ENCODE measurements at places on chromosomes 5 and 9.

DNA sequence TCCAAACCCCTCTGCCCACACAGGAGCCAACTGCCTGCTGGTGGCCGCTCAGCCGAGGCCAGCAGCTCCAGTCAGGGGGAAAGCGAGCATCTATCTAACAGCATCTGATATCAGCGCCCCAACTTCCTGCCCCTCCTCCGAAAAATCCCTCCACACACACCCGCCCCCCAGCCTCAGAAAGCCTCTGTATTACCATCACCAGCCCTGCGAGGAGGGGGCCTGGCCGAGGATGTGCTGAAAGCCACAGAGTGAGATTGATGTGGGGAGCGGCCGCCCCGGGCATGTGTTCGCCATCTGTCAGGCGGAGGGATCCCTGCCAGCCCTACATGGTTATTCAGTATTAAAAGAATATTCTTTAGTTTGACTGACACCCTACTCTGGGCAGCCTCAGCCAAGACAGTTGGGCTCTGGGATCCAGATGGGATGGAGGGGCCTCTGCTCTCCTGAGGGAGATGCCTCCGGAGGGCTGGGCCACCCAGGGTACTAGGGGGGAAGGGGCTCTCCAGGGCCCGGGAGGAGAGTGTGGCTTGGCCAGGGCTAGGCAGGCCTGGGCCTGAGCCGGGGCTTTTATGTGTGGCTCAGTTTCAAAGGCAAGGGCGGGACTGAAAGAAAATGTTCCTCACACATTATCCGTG, 98.0 kb downstream of the HSD17B3 start:
- DNase-seq: no peak

GRCh38 chr5:52807723-52808122, 20.0 kb downstream of the ITGA1 start:
- no peak for DNase-seq

- DNase-seq: no peak
Observed at GRCh38 chr5:114471529-114471928, 109.7 kb downstream of the KCNN2 start.

DNA sequence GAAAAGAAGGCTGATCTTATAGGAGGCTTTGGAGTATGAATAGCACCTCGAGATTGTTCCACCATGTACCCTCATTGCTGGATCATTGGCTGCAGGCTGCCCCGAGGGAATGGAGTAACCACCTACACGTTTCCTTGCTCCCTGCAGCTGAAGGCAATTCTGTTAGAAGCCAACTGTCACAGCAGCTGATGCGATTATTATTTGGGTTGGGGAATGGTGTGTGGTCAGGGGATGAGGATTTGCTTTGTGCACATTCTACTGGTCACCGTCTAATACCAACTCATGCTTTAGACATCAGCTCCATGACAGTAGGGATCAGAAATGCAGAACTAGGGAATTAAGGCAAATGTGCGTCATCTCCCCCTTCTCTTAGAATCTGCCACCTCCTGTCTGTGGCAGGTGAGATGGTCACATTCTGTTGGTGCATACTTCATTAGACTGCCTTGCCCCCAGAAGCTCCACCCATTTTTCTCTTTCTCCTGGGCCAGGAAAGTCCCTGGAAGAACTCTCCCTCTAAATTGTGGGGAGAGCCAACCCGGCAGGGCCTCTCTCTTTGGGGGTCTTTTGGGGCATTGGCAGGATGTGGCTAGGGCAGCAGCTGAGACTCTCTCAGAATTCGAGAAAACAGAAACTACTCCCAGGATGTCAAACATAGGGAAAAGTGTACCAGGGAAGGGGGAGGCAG, 32.8 kb downstream of the NEUROG1 start:
- no peak for DNase-seq

DNA sequence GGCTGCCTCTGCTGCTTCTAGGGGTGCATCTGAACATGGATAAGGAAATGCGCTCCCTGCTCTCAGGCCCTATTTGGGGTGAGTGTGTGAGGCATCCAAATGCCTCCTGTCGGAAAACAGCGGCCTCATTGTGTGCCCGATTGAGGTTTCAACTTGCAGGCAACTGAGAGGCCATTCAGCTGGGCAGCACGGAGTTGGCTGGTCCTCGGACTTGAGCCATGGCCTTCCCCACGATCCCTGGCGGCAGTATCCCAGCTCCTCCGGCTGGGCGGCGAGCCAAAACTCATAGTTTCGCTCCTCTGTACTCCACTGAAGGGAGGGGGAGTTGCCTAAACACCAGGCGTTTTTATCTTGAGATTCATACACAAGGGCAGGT, 597.3 kb upstream of the SGCD start:
- no peak for DNase-seq

DNA sequence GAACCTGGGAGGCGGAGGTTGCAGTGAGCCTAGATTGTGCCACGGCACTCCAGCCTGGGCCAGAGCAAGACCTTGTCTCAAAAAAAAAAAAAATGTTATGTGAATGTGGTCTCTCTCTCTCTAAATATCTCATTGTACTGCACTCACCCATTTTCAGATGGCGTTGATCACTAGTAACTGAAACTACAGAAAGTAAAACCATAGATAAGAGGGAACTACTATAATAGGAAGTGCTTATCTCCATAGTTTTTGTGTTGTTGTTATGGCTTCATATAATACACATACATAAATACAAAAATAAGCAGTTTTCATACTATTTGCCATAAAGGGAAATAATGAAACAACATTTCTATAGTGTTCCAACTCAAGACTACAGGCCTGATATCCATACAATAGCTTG, 9.1 kb downstream of the IL31RA start:
- DNase-seq: no peak

DNA sequence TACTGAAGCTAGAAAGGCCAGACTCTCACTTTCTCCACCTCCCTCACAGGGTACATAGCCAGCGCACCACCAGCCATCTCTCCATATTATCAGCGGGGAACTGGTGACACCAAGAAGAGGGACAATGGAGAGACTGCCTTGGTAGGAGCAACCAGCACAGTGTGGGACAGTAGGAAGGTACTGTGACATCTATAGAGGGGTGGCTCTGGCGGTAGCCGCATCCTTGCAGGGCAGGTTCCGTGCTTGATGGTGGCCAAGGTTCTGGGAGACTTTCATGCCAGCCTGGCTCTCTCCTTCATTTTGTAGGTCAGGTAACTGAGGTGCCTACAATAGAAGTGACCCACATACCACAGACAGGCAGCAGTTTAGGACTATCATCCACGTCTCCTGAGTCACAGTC, 65.5 kb upstream of the SMIM23 start:
- no peak for DNase-seq

DNA sequence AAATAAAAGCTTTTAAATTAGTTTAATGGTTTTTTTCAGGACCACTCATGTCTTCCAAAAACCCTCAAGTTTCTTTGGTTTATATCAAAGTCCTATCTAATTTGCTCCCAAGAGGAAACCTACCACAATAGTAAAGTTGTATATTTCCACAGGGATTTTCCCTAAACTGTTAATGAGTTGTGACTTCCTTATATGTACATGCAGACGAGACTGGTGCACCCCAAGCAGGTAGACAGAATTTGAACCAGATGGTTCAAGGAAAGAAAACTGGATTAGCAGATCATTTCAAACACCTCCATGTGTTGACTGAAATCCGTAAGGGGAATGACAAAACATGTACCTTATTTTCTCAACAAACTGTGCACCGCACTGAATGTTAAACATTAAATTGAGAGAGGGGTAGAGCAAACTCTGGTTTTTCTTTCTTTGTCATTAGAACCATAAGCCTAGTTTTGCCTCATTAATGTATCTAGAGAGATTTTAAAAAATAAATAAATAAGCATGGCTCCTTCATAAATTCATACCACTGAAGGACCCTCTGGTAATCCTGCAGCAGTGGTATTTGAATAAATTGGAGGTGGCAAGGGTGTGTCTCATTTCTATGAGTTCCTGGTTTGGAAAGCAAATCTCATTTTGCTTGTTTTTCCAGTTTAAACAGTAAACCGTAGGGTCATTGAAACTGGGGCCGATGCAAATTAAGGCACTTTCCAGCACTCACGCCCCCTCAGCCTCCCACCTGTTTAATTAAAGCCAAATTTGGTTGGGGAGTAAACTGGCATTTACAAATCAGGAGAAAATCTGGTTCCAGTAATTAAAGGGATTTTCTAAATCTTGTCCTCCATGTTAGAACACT, 51.1 kb downstream of the ENC1 start:
- DNase-seq: no peak

- DNase-seq: no peak
Observed at GRCh38 chr5:108311682-108312081, 70.2 kb downstream of the FBXL17 start.

DNA sequence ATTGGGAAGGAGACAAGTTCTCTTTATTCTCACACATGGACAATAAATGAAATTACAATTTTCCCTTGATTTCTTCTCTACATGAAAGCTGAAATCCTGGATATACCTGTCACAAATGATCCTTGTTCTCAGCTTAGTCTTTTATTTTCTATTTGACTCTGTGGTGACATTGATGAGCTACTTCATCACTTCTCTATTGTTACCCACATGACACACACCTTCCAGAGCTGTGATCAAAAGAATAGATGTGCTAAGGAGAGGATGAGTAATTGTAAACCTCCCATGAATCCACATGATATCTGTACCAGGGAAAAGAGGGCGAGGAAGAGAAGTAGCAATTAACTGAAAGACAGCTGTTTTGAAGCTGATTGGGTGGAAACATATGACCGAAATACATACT, 102.0 kb downstream of the CAVIN4 start:
- no peak for DNase-seq

DNA sequence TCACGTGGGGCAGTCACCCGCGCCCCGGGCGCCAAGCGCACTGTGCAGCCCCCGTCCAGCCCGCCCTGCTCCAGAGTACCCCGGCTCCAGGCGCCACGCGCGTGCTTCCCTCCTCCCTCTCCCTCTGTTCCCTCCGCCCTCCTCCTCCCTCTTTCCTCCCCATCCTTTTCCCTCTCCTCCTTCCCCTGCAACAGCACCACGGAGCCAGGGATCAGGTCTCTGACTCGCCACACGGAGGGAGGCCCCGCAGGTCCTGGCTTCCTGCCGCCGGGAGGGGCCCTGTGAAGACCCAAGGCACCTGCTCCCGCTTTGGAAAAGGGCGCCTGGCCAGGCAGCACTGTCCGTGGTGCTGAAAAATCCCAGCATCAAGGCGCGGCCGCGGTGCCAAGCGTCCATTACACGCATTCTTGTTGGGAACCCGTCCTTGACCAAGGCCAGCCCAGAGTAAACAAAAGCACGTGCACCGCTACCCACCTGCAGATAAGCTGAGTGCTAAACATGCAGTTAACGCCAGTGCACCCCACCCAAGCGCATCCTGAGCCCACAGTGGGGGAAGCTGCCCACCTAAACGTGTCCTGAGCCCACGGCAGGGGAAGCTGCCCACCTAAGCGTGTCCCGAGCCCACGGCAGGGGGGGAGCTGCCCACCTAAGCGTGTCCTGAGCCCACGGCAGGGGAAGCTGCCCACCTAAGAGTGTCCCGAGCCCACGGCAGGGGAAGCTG, 21.7 kb downstream of the SLC6A18 start:
- DNase-seq: peak; percentile 24
